ENCODE measurements at places on chromosomes 7 and 10.

DNA sequence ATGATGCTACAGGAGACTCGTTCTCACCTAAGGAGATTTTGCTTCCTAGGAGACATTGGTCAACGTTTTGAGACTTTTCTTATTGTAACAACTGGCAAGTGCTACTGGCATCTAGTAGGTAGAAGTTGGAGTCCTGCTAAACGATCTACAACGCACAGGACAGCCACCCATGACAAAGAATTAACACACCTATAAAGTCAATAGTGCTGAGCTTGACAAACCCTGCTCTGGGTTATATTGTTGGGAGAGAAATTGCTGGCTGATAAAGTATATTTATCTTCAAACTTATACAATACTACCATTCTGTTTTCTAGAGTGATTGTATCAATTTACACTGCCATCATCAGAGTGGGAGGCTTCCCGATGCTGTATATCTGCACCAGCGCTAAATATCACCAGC, 57.8 kb downstream of the SAMD9 start:
- DNase-seq, result no peak

- DNase-seq, result no peak
These were observed 230.4 kb downstream of the ACTR3B start for GRCh38 chr7:152989889-152990380.

DNA sequence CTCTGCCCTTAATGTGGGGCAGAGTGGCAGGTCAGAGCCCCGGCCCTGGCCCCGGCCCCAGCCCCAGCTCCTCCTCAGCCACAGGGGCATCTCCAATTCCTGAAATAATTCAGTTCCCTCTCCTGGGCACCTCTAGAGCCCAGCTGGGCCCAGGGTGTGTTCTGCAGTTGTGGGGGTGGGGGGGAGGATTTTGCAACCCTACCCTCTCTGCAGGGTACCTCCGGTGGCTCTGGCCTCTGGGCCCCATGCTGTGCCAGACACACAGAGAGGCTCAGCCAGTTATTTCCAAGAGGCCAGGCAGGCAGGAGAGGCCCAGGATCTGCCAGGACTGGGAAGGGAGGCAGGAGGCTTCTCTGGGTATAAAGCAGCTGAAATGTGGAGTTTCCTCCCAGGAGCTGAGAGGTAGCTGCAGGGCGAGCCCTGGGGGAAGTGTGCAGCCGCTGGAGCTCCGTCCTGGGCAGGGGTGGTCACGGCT, 47.9 kb downstream of the PWWP2B start:
- no peak for DNase-seq

DNA sequence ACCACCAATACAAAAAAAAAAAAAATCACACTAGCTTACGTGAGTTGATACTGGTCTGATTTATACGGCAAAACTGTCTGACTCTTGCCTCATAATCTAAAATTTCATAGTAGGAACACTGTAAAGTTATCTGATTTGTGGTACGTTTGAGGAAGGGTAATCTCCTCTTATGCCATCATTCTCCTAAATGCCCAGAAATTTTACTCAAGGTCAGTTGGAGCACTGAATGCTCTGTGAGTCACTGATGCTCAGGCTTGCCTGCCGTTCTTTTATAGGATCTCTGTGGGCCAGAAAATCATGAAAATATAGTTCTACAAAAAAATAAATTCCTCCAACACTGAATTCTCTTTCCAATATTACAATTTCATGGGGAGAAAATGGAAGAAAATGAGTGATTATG, 135.7 kb downstream of the PDE1C start:
- DNase-seq, result no peak
